GM13977 (cell line): ENCODE measurements at places on chromosomes 3 and 15.

DNA sequence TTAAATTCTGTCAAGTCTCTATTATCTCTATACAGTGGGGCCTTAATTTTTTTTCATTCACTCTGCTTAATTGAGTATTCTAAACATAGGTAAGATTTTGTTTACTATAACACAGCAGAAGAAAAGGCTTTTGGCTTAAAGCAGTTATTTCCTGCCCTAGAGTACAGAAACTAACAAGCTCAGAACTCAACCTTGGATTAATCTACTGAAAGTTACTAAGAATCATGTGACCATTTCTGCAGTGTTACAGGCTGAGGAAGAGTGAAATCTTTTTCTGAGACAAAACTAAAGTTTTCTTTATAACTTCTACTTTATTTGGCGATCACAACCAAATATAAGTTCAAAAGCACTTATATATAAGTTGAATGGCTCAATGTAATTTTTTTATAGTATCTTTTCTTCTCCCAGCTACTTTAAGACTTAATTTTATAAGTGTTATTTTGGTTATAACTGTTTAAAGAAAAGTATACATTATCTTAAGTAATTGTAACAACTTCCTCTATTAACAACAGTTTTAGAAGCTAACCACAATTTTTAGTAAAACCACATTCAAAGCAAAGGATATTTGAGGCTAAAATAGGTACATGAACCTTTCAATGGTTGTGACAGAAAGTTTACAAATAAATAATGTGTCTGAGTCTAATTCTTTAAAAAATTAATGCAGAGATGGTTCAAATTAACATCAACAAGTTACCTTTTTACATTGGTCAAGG is 240.6 kb upstream of the NAALADL2 start:
- no peak for DNase-seq

DNA sequence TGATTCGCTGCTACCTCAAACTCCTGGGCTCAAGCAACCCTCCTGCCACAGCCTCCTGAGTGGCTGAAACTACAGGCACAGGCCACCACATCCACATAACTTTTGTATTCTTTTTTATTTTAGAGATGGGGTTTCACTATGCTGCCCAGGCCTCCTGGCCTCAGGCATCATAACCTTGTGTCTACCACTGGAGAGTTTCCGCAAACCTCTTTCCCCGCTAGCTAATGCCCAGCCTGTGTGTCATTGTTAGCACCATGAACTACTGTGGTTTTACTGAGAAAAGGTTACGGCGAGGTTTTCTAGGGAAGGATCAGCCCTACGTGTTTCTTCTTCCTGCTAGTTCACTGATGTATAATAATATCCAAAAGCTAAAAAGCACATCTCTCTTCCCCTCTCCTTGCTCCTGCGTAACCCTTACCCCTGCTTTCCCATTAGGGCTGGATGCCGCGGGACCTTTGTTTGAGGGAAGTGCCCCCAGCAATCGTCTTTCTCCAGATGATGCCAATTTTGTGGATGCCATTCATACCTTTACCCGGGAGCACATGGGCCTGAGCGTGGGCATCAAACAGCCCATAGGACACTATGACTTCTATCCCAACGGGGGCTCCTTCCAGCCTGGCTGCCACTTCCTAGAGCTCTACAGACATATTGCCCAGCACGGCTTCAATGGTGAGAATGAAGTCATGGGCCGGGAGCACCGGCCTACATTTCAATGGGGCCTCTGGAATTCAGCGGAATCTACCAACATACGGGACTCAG is 113.7 kb downstream of the LIPC start:
- no peak for DNase-seq

- DNase-seq: no peak
Measured at GRCh38 chr15:101110681-101111569, 140.9 kb downstream of the CHSY1 start.

DNA sequence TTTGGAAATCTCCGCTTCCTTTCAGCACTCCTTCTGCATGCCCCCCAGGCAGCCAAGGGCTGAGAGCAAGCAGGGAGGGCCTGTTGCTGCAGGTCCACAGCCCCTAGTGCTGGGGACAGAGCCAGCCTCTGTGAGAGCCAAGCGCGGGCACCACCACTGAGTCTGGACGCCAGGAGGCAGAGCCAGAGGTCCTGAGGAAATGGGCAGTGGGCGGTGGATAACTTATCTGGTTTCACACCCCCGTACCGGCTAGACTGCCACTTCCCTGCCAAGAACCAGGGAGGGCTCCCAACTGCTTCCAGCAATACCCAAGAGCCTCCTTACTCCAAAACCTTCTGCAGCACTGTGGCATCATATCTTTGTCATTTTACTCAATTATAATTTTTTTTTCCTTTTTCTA is 141.6 kb upstream of the IGF1R start:
- no peak for DNase-seq

DNA sequence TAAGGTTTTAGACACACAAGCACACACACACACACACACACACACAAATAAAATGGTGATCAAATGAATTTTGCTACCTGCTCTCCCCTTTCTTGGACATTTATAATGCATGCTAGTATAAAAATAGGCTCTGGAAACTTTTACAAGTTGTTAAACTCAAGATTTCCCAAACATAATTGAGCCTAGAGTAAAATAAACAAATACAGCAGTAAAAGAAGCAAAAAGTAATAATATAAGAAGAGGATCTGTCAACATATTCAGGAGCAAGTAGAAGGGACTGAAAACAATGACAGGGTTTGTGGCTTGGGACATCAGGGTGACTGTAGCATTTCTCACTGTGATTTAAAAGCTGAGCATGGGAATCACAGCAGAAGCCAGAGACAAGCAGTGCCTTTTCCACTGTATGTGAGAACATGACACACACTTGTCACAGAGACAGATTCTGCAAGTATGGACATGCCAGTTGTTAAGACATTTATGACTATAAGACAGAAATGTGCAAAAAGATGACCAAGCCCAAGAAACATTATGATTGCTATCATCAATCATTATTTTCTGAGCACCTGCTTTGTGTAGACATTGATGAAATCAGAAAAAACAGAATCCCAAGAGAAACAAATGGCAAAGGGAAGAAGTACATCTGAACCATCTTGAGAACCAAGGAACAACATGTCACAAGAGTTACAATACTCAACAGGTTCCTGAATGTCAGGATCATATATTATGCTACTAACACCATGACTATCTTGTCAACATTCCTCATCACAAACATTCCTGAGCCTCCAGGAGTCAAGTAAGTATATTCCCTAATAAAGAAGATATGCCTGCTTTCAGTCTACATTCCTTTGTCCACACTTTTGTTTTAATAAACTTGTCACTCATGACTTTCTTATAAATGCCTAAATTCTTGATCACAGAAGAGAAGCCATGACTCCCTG is 7.1 kb downstream of the THRB start:
- DNase-seq: no peak

GRCh38 chr3:58141766-58142345 is 68.9 kb downstream of the DNASE1L3 start:
- DNase-seq: no peak
